ENCODE measurements at places on chromosomes 5 and 9.

GRCh38 chr9:10678790-10679189 lies 66.0 kb upstream of the PTPRD start:
- no peak for DNase-seq

DNA sequence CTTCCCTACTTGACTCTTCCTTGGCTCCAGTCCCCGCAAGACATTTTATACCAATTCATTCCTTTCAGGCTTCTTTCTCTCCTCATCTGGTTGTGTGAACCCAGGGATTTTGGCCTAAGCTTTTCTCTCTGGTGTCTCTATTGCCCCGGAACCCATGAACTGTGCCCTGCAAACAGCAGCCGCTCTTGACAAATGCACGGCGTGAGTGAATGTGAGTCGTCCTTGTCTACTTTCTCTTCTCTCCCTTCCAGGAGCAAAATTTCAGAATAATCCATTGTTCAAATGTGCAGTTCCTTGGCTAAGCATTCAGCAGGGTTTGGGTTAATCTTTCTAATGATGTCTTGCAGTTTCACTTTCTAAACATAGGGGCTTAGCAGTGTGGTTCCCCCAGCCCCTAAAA lies 250.4 kb upstream of the IRX4 start:
- DNase-seq = no peak

GRCh38 chr5:105544300-105544699 lies 1981.7 kb upstream of the NUDT12 start:
- DNase-seq = no peak

GRCh38 chr5:109506556-109506955 lies 96.8 kb upstream of the PJA2 start:
- no peak for DNase-seq

DNA sequence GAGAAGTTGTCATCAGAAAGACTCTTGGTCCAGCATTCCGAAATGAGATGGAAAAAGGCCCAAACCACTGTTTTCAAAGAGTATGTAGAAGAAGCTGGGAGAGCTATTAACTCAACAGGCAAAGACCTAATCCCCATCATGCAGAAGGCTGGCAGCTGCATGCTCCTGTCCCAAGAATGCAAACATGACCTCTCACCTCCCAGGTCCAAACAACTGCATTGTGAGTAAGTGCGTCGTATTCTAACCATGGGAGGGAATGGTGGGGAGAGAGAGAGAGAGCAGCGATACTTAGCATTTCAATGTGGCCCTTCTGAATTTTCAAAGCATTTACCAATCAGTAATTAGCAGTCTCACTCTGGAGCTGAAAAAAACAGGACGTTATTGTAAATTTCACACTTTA lies 27.6 kb downstream of the TRPC7 start:
- DNase-seq = no peak

- no peak for DNase-seq
These were observed 652.3 kb upstream of the FTMT start for GRCh38 chr5:121199216-121199999.

- DNase-seq = no peak
These were observed 54.6 kb upstream of the TCF7 start for GRCh38 chr5:134059758-134060495.

DNA sequence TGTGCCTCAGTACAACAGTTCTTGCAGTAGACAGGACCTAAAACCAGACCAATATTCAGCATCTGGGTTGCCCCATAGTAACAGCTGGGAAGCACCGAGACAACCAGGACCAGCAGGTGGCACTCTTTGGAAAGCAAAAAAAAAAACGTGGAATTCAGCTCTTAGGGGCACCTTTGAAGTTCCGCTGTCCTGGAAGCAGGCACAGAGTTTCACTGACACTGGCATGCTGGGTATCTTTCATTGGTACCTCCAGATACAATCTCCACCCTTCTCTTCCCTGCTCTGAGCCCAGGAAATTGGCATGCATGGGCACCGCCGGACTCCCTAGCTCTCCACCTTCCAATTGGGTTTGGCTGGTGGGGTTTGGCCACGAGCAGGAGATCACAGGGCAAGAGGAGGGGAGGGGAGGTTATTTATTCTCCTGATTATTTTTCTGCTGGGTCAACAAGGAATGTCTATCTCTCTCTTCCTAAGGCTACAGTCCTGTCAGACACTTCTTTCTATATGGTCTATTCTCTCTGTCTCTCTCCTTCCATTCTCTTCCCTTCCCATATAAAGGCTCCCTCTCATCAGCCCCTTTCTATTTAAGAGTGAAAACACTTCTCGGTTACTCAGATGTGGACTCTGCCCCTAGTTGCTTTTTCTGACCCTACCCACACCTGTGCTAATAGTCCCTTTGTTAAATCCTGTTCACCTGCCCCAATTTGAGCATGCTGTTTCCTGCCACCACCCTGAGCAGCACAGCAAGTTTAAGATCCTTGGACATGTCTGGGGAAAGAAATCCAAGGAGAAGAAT lies 1.9 kb upstream of the IDNK start:
- DNase-seq = peak; percentile 80

DNA sequence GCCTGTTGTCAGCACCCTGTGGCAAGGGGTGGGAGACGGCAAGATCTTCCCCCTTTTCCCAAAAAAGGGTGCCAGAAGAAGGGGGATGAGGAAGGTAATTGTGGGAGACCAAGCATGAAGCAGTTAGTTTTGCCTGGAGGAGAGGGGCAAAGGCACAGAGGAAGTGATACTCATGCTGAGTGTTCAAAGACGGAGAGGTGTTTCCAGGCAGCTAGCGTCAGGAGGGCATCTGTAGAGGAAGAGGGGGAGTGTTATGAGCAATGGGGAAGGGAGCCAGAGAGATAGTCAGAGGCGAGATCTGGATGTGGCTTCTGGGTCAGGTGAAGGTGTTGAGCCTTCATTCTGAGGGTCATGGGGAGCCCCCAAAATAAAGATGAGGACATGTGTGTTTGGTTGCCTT lies 26.9 kb upstream of the ADAM19 start:
- DNase-seq = no peak

Measured in eye (tissue), 1 donor.